Esophagus squamous epithelium (tissue), 5 donors: ENCODE measurements at places on chromosomes 2 and 18.

DNA sequence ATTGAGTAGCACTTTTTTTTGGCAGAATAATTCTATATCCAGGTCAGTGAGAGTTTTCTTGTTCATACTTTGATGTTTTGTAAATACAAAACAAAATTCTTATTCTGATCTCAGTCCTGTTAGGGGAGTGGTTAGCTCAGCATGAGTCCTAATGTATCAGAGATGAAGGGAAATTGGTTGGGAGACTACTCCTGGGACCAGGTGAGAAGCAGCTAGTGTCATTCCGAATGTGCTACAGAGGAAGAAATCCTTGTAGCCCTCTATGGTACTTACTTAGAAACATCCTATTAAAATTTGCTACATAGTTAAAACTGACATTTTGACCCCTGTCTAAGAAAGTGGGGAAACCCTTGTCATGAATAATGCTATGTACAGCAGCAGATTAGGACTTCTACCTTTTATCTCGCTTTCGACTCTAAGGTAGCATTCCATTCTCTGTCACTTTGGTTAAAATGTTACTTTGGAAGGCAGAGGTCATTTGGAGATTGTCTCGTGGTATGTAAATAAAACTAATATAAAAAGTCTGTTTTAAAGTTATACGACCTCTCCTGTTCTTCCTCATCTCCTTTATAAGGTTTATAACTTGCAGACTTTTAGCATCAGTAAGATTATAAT is 65.8 kb downstream of the PARD3B start:
- DNase-seq: no peak

GRCh38 chr2:200961674-200962073 is 1.8 kb downstream of the ORC2 start:
- no peak for DNase-seq

DNA sequence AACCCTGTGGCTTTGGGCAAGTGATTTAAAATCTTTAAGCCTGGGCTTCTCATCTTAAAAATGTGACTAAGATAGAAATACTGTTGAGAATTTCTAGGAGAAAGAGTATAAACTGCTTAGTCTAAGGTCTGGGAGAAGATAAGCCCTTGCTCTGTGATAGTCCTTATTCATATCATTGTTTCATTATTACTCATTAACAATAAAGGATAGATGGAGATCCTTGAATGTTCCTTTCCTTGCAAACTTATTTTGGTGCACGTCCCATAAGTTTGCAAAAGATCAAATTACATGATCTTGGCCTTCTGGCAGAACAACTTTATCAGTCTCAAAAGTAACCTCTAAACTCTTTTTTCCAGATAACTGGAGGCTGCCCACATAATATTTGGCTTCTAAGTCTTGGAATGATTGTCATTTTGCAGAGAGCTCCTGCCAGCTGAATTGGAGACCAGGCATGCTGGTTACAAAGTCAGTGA is 138.3 kb downstream of the FAM124B start:
- no peak for DNase-seq

- DNase-seq: no peak
Measured at GRCh38 chr2:207937253-207937652, 88.1 kb downstream of the PLEKHM3 start.

GRCh38 chr2:119249855-119250717 is 26.5 kb downstream of the STEAP3 start:
- DNase-seq: no peak

DNA sequence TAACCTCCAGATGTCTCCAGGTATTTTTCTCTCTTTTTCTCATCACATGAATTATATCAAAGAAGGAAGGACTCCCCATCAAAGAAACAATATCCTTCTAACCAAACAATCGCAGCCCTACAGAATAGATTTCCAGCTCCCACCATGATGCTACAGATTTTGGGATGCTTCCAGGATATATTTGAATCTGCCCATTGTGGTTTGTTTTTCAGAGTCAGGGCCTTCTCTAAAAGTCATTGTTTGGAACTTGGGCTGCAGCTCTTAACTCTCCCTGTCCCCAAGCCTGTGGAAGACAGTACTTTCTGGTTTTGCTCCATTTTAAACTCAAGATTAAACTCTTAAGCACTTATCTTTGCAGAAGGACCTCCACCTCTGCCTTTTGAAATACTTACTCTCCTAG is 223.2 kb downstream of the PMAIP1 start:
- DNase-seq: no peak

- no peak for DNase-seq
Measured at GRCh38 chr2:233807215-233807865, 29.2 kb downstream of the MROH2A start.

DNA sequence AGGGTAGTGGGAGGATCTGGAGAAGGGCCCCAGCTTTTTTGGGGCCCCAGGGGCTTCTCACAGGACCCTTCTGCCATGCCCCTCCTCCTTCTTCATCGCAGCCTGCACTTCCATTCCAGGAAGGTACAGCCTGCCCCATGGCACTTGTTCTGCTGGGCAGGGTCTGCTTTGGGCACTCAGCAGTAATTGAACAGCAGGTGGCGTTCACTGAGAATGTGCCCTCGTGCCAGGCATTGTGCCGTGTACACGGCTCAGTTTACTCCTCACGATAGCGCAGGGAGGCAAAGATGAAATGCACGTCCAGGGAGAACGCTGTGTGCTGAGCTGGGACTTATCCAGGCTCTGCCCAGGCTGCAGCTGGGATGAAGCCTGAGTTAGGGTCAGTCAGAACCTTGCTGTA is 54.8 kb upstream of the ASB18 start:
- DNase-seq: no peak

DNA sequence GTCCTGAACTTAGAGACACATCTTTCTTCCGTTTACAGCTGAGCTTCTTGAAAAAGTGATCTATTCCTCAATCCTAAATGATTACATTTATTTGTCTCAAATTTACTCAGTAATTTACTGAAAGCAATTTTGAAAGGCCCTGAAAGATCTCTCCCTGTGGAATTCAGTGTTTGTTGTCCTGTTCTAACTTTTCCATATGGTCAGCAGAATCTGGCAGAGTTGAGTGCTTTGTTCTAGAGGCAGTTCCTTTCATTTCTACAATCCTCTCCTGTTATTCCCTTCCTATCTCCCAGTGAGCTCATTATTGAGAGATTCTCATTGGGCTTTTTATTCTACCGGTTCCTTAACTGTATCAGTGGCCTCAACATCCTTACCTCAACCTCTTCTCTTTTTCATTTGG is 36.5 kb upstream of the REG3G start:
- no peak for DNase-seq
